GM20000 (cell line): ENCODE measurements at places on chromosomes 2 and 18.
A peak's percentile ranks its signal among the peaks of the same experiment; 100 is the strongest.

- no peak for DNase-seq
Measured at GRCh38 chr2:149219856-149220255, 110.5 kb upstream of the LYPD6 start.

DNA sequence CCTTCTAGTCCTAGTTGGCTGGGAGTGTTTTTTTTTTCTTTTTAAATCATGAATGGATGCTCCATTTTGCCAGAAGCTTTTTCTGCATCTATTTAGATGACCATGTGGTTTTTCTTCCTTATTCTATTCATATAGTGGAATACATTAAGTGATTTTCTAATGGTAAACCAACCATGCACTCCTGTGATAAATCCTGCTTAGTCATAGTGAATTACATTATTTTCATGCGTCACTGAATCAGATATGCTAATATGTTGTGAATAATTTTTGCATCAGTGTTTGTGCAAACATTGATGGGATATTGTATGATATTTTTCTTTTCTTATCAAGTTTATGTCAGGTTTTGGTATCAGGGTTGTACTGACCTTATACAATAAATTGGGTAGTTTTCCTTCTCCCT is 229.3 kb upstream of the REV1 start:
- no peak for DNase-seq

- DNase-seq: no peak
Measured at GRCh38 chr2:223316342-223316741, 264.4 kb downstream of the KCNE4 start.

DNA sequence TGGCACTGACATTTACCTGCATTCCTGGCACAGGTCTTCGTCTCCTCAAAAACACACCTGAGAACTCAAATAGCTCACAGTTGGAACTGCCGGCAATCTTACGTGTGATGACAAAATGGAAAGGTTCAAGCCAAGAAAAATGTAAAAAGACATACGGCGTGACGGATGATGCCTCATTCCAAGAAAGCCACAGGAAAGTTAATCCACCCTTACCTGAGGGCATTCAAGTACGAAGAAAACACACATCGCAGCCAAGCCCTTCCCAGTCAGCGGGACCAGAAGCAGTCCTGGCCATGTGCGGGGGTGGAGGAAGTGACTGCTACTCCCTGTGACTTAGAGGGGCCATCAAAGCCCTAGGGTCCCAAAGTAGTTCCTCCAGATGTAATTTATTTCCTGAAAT is 986.3 kb upstream of the CELF4 start:
- no peak for DNase-seq

GRCh38 chr2:241066893-241067341 is 35.2 kb downstream of the MTERF4 start:
- DNase-seq: peak; percentile 35

DNA sequence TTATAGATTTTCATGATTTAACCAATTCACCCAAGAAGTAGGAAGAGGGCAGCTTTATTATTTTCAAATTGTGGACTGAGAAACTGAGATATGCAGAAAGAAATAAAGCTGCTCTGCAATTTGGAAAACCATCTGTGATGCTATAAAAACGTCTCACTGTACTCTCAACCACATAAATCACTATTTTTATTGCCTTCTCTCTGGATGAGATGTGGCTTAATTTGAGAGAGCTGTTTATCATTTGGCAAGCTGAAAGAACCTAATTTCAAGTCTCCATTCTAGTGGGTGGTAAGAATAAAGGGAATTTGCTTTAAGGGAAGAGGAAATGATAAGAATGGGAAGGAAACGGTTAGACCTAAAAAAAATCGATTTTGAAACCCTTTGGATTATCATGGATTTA is 49.9 kb upstream of the CYP1B1 start:
- DNase-seq: no peak

- no peak for DNase-seq
Measured at GRCh38 chr18:23934252-23934651, 80.3 kb upstream of the TTC39C start.

GRCh38 chr2:201618744-201619662 is 24.3 kb downstream of the TMEM237 start:
- peak; percentile 20 for DNase-seq

DNA sequence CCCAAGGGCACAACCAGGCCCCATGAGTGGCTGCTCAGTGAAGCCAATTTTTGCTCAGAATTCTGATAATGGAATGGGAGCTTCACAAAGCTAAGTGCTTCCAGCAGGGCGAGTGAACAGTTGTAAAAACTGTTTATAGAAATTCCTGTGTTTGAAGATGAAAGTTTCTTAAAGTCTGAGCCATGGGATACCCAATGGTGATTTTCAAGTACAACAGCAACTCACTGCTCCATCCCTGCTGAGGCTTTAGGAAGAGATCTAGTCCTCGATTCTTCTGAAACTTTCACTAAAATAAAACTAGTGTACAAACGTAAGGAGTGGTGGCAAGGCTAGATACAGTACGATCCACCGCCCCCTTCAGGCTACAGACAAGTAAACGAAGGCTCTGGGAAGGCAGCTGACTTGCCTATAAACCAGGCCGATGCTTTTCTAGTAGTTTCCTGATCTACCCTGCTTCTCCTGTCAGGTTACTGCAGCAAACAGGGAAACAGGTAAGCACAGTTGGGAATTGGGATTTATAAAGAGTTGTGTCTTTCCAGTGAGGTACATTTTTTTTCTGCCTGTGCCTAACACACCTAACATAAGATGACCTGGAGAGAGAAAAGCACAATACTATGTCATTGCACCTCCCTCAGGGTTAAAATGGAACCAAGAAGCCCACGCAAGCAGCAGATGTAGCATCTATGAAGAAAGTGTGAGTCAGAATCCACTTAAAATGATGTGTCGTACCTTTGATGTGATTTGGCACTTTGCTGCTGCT is 108.7 kb downstream of the UXS1 start:
- no peak for DNase-seq

- no peak for DNase-seq
Measured at GRCh38 chr18:31661965-31662364, 22.4 kb downstream of the B4GALT6 start.

GRCh38 chr2:208130712-208131110 is 1.1 kb upstream of the CRYGC start:
- DNase-seq: no peak

- DNase-seq: no peak
Measured at GRCh38 chr2:191349990-191350389, 104.8 kb downstream of the MYO1B start.

DNA sequence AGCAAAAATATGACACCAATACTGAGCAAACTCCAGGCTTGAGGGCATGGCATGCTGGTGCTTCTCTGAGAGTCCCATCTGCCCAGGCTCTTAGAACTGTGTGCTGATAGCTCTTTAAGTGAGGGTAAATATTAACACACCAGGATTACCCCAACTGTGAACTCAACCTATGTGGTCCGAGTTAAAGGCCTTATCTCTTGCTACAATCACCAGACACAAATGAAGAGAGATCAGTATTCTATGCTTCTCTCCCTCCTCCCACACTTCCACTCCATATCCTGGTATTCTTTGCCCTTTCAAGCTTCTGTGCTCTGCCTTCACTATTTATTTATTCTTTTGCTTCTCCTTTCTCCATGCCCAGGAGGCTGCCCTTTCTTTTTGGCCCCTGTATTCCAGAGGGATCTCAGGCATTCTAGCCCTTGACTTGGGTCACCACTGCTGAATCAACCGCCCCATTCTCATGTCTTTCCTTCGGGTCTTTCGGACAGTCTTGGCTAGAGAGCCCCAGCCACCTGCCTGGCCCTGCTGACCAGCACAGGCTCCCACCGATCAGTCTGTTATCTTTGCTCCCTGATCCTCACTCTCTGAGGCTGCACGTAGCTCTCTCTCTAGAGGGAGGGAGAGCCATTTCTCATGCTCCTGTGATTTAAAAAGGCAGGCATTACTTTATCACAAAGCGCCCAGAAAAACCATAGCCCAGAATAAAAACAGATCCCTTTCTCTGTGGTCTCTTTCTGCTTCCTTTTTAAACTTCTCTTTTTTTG is 17.2 kb upstream of the HK2 start:
- DNase-seq: no peak

GRCh38 chr2:147440734-147441133 is 404.1 kb upstream of the ACVR2A start:
- no peak for DNase-seq

DNA sequence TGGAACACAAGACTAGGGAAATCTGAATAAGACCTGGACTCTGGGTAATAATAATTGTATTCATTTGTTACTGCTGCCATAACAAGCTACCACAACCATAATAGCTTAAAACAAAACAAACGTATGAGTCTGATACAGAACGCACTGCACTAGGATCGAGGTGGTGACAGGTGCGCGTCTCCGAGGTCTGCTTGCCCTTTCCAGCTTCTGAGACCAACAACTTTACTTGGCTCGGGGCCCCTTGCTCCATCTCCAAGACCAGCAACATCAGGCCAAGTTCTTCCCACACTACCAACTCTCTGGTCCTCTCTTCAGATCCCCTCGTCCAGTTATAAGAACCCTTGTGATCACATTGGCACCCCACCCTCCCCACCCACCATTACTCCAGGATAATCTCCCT is 42.8 kb downstream of the TBC1D8 start:
- DNase-seq: no peak

- DNase-seq: no peak
Measured at GRCh38 chr2:19140463-19141208, 217.8 kb downstream of the OSR1 start.

DNA sequence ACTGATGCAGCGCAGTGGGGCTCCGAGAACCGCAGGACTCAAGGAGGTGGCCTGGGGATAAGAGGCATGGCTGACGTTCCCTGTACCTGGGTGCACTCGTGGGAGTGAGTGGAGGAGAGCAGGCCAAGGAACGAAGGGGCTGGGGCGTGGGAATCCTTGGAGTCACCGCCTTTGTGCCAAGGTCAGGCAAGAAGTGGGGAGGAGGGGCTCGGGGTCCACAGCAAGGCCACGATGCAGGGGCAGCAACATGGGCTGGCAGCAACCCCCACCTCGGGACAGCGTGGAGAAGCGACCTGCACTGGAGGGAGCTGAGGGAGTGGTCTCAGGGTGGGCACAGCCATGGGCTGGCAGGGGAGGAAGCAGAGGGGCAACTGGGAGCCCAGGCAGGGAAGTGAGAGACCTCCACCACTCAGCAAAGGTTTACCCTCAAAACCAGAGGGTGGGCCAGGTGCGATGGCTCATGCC is 18.6 kb downstream of the ARID5A start:
- no peak for DNase-seq

DNA sequence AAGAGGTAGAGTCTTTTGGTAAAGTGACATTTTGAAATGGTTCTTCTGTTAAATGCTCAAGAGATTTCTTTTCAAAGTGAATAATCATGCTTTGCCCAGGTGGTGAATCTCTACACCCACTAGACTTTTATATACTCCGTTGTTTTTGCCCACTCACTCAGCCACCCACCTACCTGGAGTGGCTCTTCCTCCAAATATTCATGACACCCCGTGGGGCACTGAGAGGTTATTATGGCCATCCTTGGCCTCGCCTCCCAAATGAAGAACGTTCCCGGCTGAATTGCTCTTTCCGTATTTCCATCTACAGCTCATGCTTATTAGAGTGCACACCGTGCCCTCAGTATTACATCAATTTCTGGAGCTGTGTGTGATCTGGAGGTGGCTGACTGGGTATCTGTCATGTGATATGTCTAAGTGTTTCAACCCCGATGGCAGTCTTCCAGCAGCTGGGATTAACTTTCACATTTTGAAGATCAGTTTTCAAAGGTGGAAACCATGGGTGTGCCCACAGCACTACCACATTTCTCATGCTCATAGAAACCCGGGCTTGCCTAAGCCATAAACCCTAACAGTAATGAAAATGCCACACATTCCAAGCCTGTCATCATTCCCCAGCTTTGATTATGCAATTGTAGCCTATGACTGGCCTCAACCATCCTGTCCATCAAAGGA is 406.6 kb upstream of the MMADHC start:
- DNase-seq: no peak

DNA sequence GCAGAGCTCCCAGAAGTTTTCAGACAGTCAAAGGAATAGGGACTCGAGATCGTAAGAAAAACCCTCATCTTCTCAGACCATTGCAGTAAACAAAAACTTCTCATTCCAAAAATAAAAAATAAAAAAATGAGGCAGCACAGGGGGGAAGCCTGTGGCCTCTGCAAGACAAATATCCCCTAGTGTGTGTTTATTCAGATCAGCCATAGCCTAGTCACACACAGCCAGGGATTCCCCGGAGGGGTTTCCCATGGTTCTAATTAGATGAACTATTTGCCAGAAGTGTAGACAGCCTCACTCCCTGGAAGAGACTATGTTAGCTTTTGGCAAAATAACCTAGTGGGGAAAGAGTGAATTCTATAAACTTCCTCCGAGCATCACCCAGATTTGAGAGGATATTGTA is 122.9 kb upstream of the KLF7 start:
- peak; percentile 55 for DNase-seq

DNA sequence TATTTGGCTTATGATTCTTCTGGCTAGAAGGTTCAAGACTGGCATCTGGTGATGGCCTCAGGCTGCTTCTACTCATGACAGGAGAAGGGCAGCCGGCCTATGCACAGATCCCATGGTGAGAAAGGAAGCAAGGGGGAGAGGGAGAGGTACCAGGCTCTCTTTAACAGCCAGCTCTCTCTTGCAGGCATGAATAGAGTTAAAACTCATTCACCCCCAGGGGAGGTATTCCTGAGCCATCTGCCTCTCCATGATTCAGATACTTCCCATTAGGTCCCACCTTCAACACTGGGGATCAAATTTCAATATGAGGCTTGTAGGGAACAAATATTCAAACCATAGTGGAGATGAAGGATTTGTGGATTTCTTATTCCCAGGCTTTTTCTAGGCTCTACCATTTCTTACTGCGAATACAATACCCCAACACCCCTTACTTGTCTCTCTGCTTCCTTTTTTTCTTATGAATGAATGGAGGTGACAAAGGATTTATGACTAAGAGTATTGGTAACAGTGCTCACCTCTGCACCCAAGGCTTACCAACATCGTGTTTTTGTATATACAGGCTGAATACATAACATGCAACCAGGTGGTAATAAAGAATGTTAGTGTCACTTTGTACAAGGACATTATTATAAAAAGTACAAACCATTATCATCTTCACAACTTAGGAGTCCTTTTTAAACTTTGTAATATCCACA is 454.6 kb upstream of the TRIB2 start:
- DNase-seq: no peak

GRCh38 chr18:62944454-62944853 is 229.1 kb downstream of the PHLPP1 start:
- DNase-seq: no peak

GRCh38 chr2:134283661-134284060 is 29.8 kb downstream of the MGAT5 start:
- DNase-seq: no peak

GRCh38 chr18:10797896-10798295 is 272.1 kb downstream of the NAPG start:
- DNase-seq: no peak

DNA sequence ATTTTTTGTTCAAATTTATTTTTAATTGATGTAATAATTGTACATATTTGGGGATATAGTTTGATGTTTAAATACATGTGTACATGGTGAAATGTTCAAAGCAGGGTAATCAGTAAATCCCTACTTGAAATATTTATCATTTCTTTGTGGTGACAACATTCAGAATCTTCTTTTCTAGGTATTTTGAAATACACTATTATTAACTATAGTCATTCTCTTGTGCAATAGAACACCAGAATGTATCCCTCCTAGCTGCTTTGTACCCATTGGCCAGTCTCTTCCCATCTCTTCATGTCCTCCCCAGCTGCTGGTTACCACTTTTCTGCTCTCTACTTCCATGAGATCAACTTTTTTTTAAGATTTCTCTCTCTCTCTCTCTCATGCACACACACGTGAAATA is 126.5 kb downstream of the ZNF407 start:
- DNase-seq: no peak
